ENCODE measurements at places on chromosomes 1 and 21.
A peak's percentile ranks its signal among the peaks of the same experiment; 100 is the strongest.

DNA sequence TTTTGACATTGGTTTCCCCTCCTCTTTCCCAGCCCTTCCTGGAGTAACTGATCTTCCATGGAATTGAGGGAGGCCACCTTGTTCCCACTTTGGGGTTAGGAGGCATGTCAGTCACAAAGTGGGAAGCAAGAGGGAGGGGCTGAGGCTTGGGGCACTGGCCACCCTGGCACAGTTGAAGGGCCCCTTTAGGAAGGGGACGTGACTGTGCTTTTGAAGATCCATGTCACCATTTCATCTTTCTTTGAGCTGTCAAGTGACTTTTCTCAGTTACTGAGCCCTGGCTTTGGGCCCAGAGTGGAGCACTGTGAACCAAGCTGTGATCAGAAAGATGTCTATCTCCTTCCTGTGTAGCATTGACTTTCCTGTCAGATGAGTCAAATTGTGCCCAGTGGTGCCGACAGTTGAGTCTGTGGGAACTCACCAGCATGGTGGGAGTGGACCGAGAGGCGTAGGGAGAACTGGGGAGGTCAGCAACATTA, 38.5 kb upstream of the TDRD10 start:
- peak; percentile 83 for DNase-seq

GRCh38 chr1:208081972-208082371, 162.2 kb downstream of the PLXNA2 start:
- no peak for DNase-seq

DNA sequence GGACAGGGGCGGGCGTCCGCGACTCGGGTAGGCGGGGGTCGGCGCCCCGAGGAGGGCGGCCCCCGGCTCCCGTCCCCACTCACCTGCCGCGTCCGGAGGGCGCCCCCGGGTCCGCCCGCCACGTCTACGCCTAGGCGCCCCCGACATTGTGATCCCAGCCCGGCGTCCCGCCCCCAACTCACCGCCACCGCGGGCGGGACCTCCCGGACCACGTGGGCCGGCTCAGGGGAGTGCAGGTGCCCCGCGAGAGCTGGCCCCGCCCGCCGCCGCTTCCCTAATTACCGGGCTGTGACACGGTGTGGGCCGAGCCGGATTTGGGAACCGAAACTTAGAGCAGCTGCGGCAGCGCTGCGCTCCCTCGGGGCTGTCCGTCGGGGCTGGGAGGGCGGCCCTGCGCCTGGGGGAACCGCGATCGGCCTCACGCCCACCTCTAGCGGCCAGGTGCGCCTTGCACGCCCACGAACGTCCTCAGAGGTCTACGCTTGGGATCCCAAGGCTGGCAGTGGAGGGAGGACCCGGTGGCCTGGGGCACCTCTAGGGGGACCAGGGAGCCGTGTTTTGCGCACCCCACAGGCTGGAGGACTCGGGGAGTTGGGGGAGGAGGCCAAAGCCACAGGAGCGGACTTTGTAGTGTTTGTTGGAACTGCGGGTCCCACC, 521 bp upstream of the NADK start:
- peak; percentile 95 for DNase-seq

- DNase-seq = no peak
Observed at GRCh38 chr21:15243406-15243805, 178.6 kb upstream of the NRIP1 start.

DNA sequence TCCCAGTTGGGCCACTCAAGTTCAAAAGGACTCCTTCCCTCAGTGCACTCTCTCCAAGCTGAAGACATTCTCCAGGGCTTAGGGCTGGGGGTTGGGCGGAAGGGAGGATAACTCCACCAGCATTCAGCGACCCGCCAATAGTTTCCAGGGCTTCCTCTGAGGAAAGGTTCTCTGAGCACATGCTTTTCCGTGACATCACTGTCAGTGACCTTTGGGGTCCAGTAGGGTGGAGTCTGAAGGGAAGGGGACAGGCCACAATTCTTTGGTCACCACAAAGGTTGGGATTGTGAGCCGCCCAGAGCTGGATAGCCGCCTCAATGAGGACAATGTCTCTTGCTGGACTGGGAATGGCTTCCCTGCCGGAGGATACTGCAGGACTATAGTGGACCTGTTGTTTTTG, 22.8 kb upstream of the RXRG start:
- no peak for DNase-seq

DNA sequence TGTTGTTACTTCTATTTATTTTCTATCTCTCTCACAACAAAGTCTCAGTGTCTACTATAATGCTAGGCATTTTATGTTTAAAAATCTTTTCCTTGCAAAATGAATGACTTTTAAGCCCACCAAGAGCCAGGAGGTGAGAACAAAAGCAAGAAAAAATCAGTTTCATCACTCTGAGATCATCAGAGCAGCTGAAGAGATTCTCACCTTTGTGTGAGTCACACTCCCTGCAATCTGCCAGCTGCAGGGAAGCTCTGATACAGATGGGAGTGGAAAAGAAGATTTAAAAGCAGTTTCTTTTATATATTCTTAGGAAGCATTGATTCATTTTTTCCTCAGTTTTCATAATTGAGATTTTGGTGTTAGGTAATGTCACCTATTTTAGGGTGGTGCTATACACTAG, 107.6 kb downstream of the LHX9 start:
- no peak for DNase-seq

GRCh38 chr21:45104560-45104959, 30.2 kb downstream of the ADARB1 start:
- peak; percentile 36 for DNase-seq

- DNase-seq = no peak
Observed at GRCh38 chr1:16231331-16232315, 5.4 kb downstream of the CPLANE2 start.

DNA sequence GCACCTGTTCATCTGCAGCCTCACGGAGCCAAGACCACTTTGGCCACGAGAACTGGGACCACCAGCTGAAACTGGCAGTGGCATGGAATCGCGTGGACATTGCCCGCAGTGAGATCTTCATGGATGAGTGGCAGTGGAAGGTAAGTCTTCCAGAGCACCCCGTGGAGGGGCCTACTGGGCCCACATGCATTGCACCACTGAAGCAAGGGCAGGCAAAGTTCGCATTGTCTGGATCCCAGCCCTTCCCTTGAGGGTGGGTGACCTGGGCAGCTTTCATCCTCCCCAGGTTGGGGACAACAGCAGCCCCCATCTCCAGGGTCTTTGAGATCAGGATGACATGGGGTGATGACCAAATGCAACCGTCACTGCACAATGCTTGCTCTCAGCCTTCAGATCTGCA, 37.5 kb downstream of the TRPM2 start:
- DNase-seq = no peak

DNA sequence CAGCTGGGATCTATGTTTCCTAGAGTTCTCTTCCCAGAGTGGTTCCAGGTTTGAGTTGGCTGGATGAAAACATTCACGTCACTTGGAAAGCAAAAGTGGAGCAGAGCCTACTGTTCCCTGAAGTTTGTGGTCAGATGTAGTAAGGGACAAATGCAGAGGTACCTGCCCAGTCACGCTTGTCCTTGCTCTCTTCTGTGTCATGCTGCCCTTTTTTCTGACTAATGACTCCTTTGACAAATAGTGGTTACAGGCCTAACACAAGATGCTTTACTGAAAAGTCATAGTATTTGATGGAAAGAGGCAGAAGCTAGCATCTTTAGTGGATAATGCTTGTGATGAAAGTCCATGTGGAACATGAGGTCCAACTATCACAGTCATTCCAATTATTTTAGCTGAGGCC, 881.4 kb upstream of the B3GALT2 start:
- no peak for DNase-seq

GRCh38 chr1:63678200-63678599, 85.0 kb downstream of the PGM1 start:
- no peak for DNase-seq

DNA sequence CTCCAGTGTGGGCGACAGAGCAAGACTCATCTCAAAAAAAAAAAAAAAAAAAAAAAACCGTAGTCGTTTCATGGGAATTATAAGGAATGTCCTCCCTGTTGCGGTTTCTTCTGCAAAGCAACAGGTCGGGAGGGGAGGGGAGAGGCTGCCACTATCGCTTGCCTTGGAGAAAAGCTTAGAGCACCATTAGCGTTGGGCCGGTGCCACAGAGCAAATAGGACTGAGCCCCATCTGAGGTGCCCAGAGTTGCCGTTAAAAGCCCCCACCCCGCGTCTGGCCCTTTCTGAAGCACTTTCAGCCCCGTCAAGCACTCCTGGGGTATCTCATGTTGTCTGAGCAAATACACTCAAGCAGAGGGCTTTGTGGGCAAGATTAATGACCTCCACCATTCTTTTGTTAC, 2.2 kb downstream of the RIPPLY3 start:
- no peak for DNase-seq

GRCh38 chr21:46375560-46376230, 51.7 kb downstream of the PCNT start:
- DNase-seq = no peak

DNA sequence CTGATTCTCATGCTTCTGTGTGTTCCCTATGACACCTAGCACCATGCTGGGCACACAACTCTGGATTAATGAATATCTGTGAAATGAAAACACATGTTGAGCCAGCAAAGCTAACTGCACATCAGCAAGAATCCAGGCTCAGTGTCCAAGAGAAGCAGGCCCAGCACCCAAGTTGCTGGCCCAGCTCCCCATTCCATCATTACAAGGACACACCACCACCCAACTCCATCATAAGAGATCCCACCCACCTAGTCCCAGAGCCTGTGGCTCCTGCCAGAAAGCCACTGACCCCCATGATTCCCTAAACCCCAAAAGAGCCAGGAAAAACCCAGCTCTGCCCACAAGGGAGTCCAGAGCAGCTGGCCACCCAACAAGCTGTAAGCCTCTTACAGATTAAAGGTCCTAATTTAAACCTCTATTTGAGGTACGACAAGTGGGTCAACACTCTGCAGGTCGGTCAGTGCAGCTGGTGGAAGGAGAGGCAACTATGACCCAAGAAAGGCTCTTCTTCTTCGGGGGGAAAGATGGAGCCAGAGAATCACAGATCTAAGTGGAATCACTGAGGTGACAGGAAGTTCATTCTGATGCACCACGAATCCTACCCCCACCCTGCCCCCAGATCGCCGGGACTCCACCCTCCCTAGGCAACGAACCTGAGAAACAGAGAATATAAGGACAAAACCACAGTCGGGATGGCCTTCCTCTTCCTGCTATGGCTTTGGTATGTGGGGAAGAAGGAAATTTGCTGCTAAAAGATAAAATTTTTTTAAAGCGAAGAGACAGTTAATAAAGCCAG, 58.2 kb downstream of the CD34 start:
- no peak for DNase-seq

GRCh38 chr1:12102066-12102465, 39.0 kb downstream of the TNFRSF8 start:
- DNase-seq = no peak

All from suppressor macrophage treated with lipopolysaccharide for 4 hours (primary cell).